Coronary artery (tissue), 2 donors: ENCODE measurements at places on chromosomes 16 and 17.

DNA sequence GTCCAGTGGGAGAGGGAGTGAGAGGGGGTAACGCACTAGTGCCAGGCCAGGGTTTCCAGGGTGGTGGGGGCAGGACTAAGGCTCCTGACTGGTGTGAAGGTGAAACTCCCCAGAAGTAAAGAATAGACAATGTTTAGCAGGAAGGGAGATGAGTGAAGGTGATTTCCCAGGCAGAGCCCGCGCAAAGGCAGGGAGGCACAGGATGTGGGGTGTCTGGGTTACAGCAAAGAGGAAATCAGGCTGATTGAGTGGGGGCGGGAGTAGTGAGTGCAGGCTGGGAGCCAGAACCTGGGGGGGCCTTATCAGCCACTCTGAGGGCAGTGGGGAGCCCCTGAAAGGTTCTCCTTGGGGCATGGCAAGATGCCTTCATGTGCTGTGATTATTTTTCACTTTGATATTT is 167.5 kb downstream of the UTP18 start:
- no peak for DNase-seq

DNA sequence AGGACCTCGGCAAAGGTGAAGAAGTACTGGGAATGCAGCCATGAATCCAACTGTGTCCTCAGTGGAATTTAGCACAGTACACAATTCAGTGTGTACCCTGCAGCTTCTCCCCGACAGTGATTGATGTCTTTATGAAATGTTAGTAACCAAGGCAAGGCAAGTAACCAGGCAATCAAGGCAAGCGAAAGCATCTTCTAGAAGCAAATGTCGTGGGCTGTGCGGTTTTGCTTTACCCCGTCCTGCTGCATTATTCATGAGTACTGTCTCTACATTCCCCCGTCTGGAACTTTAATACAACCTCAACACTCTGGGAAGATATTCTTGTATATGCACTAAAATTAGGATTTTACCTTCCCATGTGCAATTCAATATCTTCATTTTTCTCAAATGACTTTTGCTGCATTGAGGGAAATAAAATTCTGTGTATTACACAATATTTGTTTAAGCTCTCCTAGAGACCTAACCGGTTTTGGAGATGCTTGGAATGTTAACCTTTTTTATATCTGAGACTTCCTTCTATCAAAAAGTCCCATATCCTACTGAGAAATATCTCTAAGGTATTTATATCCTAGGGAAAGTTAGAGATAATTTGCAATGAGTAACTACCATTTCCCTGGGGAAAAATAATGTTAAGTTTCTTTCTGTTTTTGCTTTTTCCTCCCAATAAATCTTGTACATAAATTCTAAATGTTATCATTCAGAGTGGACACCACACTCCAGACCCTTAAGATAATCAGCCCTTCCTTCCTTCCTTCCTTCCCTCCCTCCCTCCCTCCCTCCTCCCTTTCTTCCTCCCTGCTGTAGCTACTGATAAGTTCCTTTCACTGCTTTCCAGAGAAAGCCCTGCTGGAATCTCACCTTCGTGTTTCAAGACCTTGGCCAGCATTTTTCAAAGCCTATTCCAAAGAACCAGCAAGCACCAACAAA is 51.9 kb upstream of the ADORA2B start:
- no peak for DNase-seq

GRCh38 chr17:18267927-18268711 is 7.7 kb downstream of the MIEF2 start:
- DNase-seq, result no peak

DNA sequence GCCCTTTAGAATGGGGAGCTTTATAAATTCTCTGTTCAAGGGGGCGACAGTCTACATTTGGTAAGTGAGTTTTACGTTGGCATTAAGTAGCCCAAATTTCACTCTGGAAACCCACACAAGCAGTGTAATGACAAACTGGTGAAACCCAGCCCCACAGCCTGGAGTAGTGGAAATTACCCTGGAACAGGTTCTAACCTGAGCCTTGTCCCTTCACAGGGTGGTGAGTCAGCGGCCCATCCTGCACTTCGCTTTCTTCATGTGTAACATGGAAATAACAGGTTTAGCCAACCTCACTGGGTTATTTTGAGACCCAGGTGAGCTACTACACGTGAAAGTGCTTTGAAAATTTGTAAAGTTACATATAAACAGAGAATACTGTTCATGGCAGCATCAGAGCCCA is 3.5 kb upstream of the TLCD3A start:
- no peak for DNase-seq

GRCh38 chr17:35076874-35077273 is 13.4 kb upstream of the RFFL start:
- no peak for DNase-seq

GRCh38 chr17:70049801-70050591 is 25.0 kb upstream of the KCNJ16 start:
- no peak for DNase-seq

GRCh38 chr17:47713980-47714700 is 18.9 kb upstream of the TBX21 start:
- no peak for DNase-seq

DNA sequence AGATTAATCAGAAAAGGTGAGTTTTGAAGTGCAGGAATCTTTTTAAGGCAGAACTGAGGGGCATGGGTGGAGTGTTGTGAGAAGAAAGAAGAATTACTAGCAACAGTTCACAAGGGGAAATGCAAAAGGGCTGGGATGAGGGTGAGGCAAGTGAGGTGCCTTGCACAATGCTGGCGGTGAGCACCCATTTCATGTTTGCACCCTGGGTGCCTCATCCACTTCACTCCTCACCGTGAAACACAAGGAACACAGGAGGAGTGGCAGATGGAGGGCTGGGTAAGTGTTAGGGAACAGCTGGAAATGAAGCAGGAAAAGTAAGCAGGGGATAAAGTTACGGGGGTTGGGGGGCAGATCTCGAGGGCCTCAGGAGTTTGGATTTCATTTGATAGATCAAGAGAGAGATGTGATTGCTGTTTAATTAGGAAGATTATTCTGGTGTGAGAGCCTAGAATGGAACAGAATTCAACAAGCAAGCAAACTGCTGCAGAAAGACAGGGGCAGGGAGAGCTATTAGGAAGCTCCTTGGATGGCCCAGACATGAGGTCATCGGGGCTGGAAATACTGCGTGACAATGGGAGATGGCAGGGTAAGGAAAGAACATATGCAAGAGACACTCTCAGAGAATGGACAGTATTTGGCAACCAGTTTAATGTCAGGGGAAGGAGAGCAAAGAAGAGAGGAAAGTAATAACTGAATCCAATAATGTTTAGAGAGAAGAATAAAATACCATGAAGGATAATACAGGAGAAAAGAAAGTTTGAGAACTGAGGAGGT is 8.3 kb upstream of the HEATR6 start:
- no peak for DNase-seq

DNA sequence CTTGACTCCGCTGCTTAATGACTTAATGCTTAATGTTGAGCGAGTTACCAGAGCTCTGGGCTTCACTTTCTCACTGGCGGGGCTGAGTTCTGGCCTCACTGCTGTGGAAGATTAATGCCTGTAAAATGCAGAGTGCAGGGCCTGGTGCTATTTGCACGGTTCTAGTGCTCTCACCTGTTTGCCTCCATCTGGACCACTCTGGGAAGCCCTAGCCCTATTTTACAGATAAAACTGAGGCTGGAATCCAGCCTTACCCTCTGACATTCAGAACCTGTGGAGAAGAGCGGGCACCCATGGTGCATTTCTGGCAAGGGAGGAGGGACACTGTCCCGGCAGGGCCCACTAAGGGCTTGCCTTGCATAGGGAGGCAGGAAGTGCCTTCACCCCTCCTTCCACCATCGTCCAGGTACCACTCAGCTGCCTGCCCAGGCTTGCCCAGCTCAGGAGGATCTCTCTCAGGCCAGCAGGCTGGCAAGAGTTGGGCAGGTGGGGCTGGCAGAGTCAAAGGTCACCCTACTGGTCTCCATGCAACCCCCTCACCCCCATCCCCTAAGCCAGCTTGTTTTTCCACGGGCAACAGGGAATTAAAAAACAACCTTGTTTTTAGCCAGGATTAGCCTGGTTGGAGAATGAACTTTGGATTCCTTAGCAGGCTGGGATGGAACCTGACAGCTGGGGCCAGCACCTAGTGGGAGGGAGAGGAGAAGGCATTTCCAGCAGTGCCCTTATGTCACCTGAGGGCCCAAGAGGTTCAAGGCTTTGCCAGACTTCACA is 4.1 kb upstream of the UBALD1 start:
- no peak for DNase-seq

- DNase-seq, result no peak
These were observed 22.9 kb upstream of the APPBP2 start for GRCh38 chr17:60548990-60549389.

- DNase-seq, result no peak
These were observed 24.3 kb upstream of the PHF12 start for GRCh38 chr17:28975646-28976045.

DNA sequence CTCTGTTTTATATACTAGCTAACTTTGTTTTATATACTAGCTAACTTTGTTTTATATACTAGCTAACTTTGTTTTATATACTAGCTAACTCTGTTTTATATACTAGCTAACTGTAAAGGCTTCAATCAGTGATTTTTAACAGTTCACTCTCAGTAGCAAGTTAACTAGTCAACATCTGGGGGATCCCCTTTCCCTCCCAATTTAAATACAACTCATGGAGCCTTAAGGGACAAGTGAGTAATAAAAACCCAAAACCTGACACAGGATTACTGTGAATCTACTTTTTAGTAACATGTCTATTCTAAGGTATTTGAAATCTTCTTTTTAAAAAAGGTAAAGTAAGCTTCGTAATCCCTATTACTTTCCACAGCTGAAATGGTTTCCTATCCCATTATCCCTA is 32.2 kb downstream of the FAM222B start:
- no peak for DNase-seq

DNA sequence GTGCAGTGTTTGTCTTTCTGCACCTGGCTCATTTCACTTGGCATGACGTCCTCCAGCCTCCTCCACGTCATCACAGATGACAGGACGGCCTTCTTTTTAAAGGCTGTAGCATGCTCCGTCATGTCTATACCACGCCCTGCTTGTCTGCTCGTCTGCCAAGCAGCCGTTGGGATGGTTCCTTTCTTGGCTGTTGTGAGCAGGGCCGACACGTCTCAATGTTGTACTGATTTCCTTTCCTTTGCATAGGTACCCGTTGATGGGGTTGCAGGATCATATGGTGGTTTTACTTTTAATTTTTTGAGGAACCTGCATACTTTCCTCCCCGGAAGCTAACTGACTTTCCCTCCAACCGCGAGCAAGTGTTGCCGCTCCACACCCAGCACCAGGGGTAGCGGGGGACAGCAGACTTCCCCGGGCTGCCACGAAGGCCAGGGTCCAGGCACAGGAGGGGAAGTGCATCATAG is 212.2 kb upstream of the ZNF469 start:
- DNase-seq, result peak; percentile 61
